ENCODE measurements at places on chromosomes 12 and 14. TPM values are rescaled to one million over a fixed set of nuclear protein-coding genes. Genes with fewer than 3 reads are reported as not detected.
A peak's percentile ranks its signal among the peaks of the same experiment; 100 is the strongest.

GRCh38 chr12:49953151-49953550, 2.6 kb downstream of the AQP2 start:
- H3K4me1 ChIP-seq, result peaks cover 13% of the 10 kb centered on the region
- no peaks in the 10 kb centered on the region for H3K36me3 ChIP-seq
- no peak overlapping the region for H3K27ac ChIP-seq
- no peak for DNase-seq

Gene CCND2
- total RNA-seq, result 0.17 TPM

DNA sequence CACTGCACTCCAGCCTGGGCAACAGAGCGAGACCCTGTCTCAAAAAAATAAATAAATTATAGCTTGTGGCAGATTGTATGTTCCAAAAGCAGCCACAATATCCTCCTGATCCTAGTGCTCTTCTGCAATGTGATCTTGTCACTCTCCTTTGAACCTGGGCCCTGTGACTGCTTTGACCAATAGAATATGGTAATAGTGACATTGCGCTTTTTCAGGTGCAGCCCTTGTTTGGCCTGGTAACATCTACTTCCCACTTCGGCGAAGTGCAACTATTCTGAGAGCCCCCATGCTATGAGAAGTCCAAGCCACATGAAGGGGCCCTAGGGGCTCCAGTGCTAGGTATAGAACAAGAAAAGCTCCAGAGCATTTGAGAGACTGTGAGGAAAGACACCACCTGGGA, 31.1 kb upstream of the DENND5B start:
- H3K4me3 ChIP-seq, result no peak overlapping the region
- no peaks in the 10 kb centered on the region for H3K36me3 ChIP-seq
- H3K27me3 ChIP-seq, result no peaks in the 10 kb centered on the region
- no peak for DNase-seq

Gene SYCP3
- not detected for total RNA-seq

GRCh38 chr14:50318031-50318626, 6.0 kb downstream of the DMAC2L start:
- H3K36me3 ChIP-seq, result no peaks in the 10 kb centered on the region
- DNase-seq, result no peak
- no peak overlapping the region for H3K27ac ChIP-seq
- H3K4me1 ChIP-seq, result peaks cover 14% of the 10 kb centered on the region
- no peaks in the 10 kb centered on the region for H3K27me3 ChIP-seq
- H3K4me3 ChIP-seq, result no peak overlapping the region

GRCh38 chr12:27969624-27970400, 2.7 kb downstream of the PTHLH start:
- peaks cover 33% of the 10 kb centered on the region for H3K27me3 ChIP-seq
- H3K36me3 ChIP-seq, result peaks cover 12% of the 10 kb centered on the region
- peaks cover 13% of the 10 kb centered on the region for H3K4me1 ChIP-seq
- peak overlapping the region; percentile 74 for H3K4me3 ChIP-seq
- H3K27ac ChIP-seq, result peak overlapping the region; percentile 38

Gene BCL11B
- 0.59 TPM for total RNA-seq

Gene CFAP251
- total RNA-seq, result 3.8 TPM

Gene CIROP
- total RNA-seq, result not detected

Gene KRT75
- total RNA-seq, result not detected

GRCh38 chr12:123916729-123917128, 55.9 kb downstream of the CCDC92 start:
- peaks cover 45% of the 10 kb centered on the region for H3K27me3 ChIP-seq
- no peak for DNase-seq
- peaks cover 5% of the 10 kb centered on the region for H3K36me3 ChIP-seq
- H3K27ac ChIP-seq, result no peak overlapping the region

- no peak overlapping the region for H3K27ac ChIP-seq
- DNase-seq, result no peak
- no peaks in the 10 kb centered on the region for H3K4me1 ChIP-seq
- no peak overlapping the region for H3K4me3 ChIP-seq
- H3K36me3 ChIP-seq, result no peaks in the 10 kb centered on the region
- H3K27me3 ChIP-seq, result no peaks in the 10 kb centered on the region
Measured at GRCh38 chr12:127241072-127241817, 1025.7 kb upstream of the TMEM132C start.

DNA sequence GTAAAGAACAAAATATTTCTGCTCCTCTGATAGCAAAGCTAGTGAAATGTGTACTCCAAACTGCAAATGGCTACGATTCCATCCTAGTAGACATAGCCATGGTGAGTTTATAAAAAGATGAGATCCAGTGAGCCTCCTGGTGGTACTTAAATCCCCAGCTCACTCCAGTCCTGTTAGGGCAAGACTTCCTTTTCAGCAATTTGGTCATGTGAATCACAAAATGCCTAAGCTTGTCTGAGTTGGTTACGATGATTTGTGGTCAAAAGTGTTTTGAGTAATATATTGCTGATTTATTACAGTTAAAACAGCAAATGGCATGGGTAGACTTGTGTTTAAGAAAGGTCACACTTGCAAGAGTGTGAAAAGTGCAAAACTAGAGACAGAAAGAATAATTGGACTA, 102.7 kb upstream of the NAV3 start:
- H3K4me3 ChIP-seq, result no peak overlapping the region
- no peak overlapping the region for H3K27ac ChIP-seq
- H3K36me3 ChIP-seq, result no peaks in the 10 kb centered on the region
- H3K27me3 ChIP-seq, result no peaks in the 10 kb centered on the region

GRCh38 chr14:66477567-66477966, 8.6 kb upstream of the CCDC196 start:
- no peak overlapping the region for H3K4me3 ChIP-seq
- no peak for DNase-seq
- no peaks in the 10 kb centered on the region for H3K36me3 ChIP-seq
- no peaks in the 10 kb centered on the region for H3K27me3 ChIP-seq
- H3K4me1 ChIP-seq, result no peaks in the 10 kb centered on the region
- H3K27ac ChIP-seq, result no peak overlapping the region

Gene ATP6V1D
- 53.3 TPM for total RNA-seq

Gene TRHDE
- total RNA-seq, result 31.6 TPM

Gene CHPT1
- 45.5 TPM for total RNA-seq

GRCh38 chr14:22530127-22530526, 58.9 kb downstream of the DAD1 start:
- no peaks in the 10 kb centered on the region for H3K4me1 ChIP-seq
- DNase-seq, result no peak
- no peaks in the 10 kb centered on the region for H3K36me3 ChIP-seq
- H3K27me3 ChIP-seq, result peaks cover under 1% of the 10 kb centered on the region
- no peak overlapping the region for H3K27ac ChIP-seq

DNA sequence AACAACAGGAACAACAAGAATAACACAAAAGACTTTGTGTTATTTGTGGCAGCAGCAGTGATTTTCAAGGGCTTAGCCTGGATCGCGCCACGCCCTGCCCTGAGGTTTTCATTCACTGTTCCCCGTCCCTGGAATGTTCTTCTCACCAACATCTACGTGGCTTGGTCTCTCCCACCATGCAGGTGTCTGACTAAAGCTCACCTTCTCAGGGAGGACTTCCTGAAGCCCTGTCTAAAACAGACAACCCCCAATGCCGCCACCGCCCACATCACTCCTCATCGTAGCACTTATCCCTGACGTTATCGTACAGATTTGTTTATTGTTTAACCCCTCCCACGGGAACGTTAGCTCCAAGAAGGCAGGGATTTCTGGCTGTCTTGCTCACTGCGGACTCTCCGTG, 40.4 kb downstream of the P2RX4 start:
- no peak overlapping the region for H3K27ac ChIP-seq
- H3K36me3 ChIP-seq, result peaks cover 51% of the 10 kb centered on the region
- no peak for DNase-seq
- no peaks in the 10 kb centered on the region for H3K4me1 ChIP-seq

GRCh38 chr14:59313658-59314608, 125.5 kb downstream of the DAAM1 start:
- no peaks in the 10 kb centered on the region for H3K27me3 ChIP-seq
- H3K36me3 ChIP-seq, result no peaks in the 10 kb centered on the region
- no peak for DNase-seq
- H3K4me3 ChIP-seq, result no peak overlapping the region

Gene DNAI7
- 0.47 TPM for total RNA-seq

Gene IGFBP6
- total RNA-seq, result 67.0 TPM

- DNase-seq, result no peak
Measured at GRCh38 chr12:128510511-128510910, 243.5 kb downstream of the TMEM132C start.

All from Calu3 (cell line).